ENCODE measurements at places on chromosomes 6 and 20. TPM values are rescaled to one million over a fixed set of nuclear protein-coding genes. Genes with fewer than 3 reads are reported as not detected.

Gene SLC22A3
- 0.07 TPM for total RNA-seq

Gene KCNG1
- 77.5 TPM for total RNA-seq

Gene SLC16A10
- total RNA-seq = 2.5 TPM

Gene POU5F1
- not detected for total RNA-seq

- no peak for DNase-seq
Observed at GRCh38 chr20:23925789-23926525, 46.4 kb upstream of the CST5 start.

DNA sequence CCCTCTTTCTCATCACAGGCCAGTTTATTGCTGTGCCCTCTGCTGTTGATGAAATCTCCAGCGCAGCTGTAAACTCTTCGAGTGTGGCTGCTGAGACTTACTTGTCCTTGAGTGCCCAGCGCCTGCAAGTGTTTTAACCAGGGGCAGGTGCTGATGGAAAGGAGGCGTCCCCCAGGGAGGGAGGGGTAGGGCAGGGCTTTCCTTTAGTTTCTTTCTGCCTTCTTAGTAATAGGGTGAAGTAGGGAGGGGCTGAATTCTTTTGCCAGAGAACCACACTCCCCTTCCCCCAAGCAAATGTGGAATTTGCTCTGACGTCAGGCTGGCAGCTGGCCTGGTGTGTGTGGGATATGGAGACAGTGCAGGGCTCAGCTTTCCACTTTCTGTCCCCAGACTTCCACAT, 61.2 kb downstream of the IGF2R start:
- peak; percentile 78 for DNase-seq

GRCh38 chr6:42693725-42694323, 28.6 kb downstream of the PRPH2 start:
- no peak for DNase-seq

DNA sequence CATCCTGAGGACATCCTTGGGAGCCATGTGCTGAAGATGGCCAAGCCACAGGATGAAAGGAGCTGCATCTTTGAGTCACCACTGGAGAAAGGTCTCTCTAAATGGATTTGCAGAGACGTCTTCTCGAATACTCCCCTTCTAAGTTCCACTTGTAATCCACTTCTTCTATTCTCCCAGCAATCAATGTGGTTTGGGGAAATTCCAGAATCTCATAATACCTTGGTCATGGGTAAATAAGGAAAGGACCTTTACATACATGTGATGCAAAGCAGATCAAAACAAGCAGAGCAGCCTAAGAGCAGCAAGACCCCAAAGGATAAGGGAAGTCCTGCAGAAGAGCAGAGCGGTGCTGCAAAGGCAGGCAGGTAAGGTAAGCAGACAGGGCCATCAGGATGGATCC, 35.3 kb downstream of the TRIM38 start:
- no peak for DNase-seq

DNA sequence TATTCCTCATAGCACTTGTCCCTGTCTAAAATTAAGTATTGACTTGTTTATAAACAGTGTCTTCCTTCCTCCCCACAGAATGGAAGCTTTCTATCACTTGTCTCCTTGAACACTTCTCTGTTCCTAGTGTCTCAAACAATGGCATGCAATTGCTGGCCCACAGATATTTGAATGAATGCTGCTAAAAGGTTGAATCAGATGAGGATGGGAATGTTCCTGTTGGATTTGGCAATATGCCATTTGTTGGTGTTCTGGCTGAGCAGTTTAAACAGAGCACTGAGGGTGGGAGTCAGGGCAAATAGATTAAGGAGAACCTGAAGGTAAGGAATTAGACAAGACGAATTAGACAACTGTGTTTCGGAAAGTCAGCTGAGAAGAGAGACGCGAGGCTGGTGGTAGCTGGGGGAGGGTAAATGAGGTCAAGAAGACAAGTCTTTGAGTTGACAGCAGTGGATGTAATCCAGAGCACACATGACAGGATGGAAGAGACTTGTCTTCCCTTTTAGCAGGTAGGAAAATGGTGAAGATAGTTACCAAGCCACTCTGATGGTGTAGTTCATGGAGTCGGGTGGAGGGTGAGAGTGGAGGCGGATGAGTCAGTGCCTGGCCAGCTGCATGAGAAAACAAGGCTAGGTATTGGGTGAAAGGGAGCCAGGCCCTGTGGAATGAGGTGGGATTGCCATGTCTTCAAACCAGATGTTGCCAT, 58.3 kb upstream of the GNRH2 start:
- DNase-seq = no peak

- DNase-seq = no peak
Observed at GRCh38 chr20:45429618-45430017, 13.7 kb downstream of the PIGT start.

- DNase-seq = no peak
Observed at GRCh38 chr6:21887231-21888185, 294.0 kb downstream of the SOX4 start.

GRCh38 chr6:167799033-167799821, 27.5 kb upstream of the AFDN start:
- no peak for DNase-seq

DNA sequence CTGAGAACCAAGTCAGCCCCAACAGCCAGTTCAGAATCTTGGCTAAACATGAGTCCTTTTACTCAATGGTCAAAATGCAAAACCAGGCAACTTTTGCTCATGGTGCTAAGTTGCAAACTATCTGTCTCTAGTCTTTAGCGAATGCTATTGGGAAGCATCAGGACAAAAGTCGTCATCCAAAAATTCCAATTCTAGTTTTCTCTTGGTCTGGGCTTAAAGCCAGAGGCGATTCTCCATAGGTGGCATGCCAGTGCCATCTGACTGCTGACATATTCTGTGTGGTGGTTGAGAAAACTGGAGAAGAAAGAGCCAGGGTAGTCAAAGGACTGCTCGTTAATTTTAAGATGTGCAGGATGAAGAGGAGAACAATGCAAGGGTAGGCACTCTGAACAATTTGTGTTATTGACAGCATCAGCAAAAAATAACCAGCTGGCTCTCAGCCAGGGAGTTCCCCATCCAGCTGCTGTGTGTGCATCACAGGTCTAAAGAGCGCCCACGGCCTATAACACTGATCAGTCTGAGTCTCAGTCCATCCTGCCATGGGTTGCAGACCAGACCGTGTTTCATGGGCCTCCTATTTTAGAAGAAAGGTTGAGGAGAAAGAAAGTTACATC, 313.6 kb downstream of the ALDH8A1 start:
- no peak for DNase-seq

DNA sequence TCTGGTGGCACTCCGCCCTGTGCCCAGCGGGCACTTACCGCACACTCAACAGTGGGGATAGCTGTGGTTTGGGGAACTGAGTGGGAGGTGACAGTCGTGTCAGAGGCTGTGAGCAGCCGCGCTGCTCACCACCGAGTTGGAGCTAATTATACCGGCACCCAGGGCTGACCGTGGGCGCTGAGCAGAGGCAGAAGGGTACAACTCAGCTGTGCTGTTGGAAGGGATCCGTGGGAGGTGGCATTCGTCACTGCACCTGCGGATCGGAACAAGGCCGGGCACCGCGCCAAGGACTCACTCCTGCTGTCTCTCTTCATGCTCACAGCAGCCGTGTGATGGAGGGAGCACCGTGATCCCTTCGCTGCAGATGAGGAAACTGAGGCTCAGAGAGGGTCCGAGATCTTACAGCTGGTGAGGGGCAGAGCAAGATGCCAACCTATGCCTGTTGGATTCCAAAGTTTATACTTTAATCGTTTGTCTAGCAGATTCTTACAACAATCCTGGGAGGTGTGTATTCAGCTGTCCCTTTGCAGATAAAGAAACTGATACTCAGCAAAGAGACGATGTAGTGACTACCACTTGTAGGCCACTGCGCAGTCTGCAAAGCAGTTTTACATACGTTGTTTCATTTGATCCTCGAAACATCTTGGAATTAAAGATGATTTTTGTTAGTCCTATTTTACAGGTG, 713 bp upstream of the ELMO2 start:
- no peak for DNase-seq

DNA sequence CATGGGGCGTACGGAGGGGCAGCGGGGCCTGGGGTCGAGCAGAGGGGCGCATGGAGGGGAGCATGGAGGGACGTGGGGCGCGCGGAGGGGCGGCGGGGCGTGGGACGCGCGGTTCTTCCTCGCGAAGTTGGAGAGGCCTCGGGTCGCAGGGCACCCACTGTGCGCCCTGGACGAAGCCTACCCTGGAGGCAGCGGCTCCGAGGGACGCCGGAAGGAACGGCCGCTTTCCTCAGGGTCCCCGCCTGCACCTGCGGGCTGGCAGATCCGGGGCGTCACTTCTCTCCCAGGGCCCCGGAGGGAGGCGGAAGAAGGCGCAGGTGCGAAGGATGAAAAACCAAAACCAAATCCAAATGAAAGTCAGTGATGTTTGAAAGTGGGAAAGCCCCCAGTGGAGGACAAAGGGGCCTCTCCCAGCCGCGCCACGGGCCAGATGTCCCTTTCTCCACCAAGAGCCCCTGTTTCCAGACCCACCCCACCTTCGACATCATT, 142.1 kb upstream of the PDE10A start:
- no peak for DNase-seq

All from NCI-H460 (cell line).